ENCODE measurements at places on chromosomes 6 and 20.
A peak's percentile ranks its signal among the peaks of the same experiment; 100 is the strongest.

DNA sequence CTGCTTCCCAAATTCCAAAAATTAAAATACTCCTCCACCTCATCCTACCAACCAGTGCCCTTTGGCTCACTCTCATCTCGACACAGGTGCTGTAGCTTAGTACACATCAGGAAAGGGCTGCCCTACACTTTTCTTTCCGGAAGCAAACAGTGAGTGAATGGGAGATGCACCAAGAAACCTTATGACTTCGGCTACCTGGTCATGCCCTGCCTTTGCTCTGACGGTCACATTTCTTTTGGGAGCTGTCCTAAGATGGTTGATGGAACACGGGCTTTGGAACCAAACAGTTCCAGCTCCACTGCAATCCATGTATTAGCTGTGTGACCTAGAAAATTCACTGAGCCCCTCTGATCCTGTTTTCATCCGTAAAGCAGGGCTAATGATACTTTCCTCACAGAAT, 92.7 kb upstream of the ASF1A start:
- DNase-seq, result no peak

GRCh38 chr20:52150440-52151258, 40.9 kb downstream of the ZFP64 start:
- DNase-seq, result peak; percentile 19

DNA sequence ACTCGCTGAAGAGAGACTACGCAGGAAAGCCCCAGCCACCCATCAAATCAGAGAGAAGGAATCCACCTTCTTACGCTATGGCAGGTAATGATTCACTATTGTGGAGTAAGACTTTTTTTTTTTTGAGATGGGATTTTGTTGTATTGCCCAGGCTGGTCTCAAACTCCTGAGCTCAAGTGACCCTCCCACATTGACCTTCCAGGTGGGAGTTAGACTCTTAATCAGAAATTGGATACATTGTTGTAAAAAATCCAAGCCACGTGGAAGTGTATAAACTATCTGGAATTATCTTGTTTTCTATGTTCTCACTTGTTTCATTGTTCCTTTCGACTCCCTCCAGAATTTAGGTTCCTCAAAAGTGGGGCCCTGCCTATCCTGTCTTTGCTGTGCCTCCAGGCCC, 6.8 kb downstream of the NQO2 start:
- DNase-seq, result no peak

DNA sequence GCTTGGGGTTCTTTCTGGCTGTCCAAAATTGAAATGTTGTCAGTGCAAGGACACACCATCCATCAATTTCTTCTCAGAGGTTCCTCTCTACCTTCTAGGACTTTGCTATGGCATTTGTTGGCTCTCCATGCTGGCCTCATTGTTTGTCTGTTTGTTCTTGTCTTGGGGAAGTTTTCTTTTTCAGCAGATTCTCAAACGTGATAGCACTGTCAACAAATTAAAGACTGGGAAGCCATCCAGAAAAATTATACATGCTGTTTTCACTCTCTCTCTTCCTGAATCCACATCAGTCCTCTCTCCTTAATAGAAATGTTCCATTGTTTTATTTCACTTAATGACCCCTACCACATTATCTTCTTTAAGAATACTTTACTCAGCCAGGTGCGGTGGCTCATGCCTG, 130.4 kb downstream of the PCSK2 start:
- DNase-seq, result no peak

- no peak for DNase-seq
Observed at GRCh38 chr20:46787991-46788762, 78.7 kb downstream of the SLC2A10 start.
